ENCODE measurements at places on chromosomes 7 and 10. TPM values are rescaled to one million over a fixed set of nuclear protein-coding genes. Genes with fewer than 3 reads are reported as not detected.
A peak's percentile ranks its signal among the peaks of the same experiment; 100 is the strongest.

Gene ITIH5
- total RNA-seq = not detected

Gene RBM20
- total RNA-seq = not detected

Gene RBP4
- total RNA-seq = not detected

Gene ACHE
- 0.10 TPM for total RNA-seq

Gene ASAH2
- 4.0 TPM for total RNA-seq

Gene SFRP5
- total RNA-seq = not detected

Gene CALML3
- 4.7 TPM for total RNA-seq

Gene ARMC3
- not detected for total RNA-seq

Gene CBLL1
- total RNA-seq = 27.5 TPM

DNA sequence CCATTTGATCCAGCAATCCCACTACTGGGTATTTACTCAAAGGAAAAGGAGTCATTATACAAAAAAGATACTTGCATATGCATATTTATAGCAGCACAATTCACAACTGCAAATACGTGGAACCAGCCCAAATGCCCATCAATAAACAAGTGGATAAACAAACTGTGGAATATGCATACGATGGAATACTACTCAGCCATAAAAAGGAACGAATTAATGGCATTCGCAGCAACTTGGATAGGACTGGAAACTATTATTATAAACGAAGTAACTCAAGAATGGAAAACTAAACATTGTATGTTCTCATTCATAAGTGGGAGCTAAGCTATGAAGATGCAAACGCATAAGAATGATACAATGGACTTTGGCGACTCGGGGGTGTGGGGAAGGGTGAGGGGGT lies 108.6 kb downstream of the MICU1 start:
- no peak for DNase-seq

DNA sequence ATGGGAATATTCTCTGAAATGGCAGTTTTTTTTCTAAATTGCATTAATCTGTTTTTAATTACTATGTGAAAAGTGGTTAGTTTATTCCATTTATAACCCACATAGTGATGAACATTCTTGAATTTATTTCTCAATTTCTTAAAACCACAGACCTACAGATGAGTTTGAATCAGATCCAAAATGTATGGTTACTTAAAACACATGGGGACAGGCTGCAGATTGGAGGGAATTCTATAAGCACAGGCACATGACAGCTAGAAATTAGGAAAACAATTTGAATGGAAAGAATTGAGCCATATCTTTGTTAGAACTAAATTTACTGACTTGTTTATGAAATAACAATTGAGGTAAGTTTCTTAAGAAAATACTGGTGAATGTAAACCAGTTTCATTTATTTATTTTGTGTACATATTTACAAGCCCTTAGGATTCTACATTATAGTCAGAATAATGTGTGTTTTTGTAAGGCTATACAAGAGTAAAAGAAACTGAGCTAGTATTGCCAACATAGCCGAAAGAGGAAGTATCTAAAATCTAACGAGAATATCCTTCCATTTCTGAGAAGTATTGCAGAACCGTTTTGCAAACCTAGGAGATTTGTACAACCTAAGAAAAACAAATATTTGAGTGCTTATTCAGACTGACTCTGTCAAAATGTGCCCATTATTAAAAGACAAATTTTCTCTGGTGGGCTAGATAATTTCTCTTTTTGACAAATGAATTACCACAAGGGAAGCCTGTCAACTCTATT lies 434.3 kb upstream of the SEMA3D start:
- no peak for DNase-seq

GRCh38 chr7:815284-816216 lies 16.7 kb upstream of the SUN1 start:
- DNase-seq = no peak

GRCh38 chr7:94615666-94616065 lies 40.3 kb downstream of the SGCE start:
- DNase-seq = no peak

- peak; percentile 92 for DNase-seq
These were observed 8.0 kb upstream of the HSPB1 start for GRCh38 chr7:76294344-76295024.

DNA sequence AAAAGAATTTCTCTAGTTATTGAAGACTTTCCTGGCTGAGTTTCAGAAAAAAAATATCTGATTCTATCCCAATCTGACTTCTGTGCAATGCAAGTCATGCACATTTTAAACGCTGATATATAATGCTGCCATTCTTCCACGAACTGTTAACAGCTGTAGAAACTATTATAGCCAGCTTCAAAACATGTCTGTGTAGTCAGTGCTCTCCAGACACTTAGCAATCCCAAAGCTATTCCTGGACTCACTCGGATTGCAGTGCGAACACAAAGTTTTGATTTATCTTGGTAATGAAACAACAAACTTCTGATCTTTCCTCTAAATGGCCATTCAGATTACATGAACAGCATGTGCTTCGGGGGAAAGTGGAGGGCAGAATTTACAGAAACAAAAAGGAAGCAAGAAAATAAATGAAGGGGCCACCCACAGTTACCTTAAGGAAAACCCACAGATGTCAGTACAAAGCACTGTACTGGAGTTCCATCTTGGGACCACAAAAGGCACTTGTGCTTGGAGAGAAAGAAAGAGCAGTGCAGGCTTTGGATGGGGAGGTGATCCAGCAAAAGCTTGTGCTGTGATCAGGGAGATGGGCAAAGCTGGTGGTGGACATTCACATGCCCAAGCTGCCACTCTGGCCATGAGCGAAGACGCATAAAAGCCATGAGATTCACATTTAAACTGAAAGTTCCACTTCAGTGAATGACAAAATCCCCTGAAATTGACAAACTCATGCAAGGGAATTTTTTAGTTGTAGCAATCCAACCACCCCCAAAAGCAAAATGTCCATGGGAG lies 32.1 kb upstream of the ADO start:
- no peak for DNase-seq

DNA sequence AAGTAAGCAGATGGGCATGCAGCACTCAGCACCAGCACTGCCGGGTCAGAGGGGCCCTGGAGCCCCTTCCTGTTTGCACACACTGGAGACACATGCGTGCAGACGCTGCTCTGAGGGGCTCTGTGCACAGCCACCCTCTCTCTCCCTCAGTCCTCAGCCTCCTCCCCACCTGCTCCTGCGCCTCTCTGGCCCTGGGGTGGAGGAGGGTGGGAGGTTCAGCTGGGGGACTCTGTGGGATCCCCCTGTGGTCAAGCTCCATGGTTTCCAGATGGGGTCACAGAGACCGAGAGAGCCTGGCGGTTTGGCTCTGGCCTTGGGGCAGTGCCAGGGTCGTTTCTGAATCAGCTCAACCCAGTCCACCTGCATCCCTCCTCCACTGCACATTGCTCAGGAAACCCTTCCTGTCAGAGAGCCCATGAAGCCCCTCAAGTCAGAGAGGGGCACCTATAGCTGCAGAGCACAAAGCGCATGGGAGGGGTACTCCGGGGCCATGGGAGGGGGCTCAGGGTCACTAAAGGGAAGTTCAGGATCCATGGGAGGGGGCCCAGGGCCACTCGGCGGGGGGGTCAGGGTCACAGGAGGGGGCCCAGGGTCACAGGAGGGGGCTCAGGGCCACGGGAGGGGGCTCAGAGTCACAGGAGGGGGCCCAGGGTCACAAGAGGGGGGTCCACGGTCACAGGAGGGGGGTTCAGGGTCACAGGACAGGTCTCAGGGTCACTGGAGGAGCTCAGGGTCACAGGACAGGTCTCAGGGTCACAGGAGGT lies 161.7 kb downstream of the ADARB2 start:
- no peak for DNase-seq

- no peak for DNase-seq
These were observed 287.7 kb downstream of the IPMK start for GRCh38 chr10:57979956-57980355.

DNA sequence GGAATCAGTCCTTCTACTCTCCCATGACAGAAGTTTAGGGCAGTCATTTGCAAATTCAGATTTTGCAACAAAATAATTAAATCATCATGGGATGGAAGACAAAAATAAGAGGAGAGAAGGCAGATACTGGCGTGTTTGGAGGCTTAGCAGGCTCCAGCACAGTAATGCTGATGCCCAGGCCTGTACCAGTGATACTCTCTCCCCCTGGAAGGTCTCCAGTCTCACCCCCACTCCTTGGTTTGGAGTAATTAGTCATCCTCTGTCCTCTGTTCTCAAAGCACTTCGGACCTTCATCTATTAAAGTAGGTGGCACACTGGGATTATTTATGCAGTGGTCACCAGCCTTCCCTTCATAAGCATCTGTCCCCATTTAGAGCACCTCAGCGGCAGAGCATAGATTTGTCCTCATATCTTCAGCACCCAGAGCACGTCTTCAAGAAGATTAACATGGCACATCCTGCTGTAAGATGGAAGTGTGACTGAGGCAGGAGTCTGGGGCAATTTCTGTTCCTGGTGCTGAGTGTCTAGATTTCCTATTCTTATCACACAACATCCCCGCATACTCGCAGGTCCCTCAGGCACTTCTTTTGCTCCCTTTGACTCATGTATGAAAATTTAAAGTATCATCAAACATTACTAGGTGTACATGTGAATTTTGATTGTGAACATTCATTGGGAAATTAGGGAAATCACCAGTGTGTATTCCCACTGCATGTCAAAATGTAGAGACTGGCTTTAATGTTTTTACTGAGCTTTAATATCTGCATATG lies 31.3 kb upstream of the TRIL start:
- DNase-seq = no peak

DNA sequence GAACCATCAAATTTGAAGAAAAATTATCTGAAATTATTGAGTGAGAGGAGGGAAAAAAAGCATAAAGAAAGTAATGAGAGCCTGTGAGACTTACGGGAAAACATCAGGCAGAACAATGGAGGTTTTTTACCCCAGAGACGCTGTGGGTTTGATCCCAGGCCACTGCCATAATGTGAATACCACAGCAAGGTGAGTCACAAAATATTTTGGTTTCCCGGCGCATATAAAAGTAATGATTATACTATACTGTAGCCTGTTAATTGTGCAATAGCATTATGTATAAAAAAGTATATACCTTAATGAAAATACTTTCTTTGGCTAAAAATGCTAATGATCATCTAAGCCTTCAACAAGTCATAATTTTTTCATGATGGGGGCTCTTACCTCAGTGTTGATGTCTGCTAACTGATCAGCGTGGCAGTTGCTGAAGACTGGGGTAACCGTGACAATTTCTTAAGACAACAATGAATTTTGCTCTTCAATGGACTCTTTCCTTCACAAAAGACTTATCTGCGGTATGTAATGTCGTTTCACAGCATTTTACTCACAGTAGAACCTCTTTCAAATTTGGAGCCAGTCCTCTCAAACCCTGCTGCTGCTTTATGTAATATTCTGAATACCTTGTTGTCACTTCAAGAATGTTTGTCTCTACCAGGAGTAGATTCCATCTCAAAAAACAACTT lies 97.0 kb upstream of the FAM20C start:
- peak; percentile 41 for DNase-seq

DNA sequence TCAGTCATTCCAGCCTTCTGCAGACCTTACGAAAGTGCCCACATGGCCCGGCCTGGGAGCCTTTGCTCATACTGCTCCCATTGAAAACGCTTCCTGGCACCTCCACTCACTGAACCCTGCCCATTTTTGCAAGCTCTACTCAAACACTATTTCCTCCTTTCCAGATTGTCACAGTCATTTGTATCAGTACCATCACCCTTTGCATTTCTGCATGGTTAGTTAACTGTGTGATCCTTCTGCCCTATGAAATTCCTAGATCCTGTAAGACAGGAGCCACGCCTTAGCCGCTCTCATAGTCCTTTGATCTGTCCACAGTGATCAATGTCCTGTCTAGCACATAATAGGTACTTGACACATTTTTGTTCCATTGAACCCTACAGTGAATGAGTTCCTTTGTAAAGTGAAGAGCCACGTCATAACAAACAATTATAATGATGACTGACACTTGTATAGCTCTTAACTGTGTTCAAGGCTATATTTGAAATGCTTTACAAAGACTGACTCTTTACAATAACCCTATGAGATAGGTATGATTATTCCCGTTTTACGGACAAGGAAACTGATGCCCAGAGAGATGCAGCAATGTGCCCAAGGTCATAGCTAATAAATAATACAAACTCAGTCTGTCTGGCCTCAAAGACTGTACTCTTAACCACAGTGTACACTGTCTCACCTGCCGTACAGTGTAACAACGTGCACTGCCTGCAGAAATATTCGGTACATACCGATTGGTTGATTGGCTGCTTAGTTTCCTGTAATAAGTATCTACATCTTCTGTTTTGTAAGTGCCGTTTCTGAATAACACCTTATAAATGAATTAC lies 16.6 kb upstream of the ITIH2 start:
- DNase-seq = no peak

DNA sequence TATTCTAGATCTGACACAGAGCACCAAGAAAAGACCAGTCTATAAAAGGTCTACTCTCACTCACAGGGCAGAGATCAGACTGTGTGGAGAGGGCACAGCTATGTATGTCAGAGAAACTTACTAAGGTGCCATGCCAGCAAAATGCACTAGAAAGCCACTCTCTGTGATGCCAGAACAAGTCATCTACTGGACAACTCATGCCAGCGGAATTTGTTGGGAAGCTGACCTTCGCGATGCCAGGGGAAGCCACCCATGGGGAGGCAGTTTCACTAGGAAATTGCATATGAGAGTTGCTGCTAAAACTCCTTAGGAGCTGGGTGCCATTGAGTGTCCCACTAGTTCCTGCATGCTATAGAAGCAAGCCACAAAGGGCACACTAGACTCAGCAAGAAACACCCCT lies 58.5 kb downstream of the MICU1 start:
- DNase-seq = peak; percentile 59

DNA sequence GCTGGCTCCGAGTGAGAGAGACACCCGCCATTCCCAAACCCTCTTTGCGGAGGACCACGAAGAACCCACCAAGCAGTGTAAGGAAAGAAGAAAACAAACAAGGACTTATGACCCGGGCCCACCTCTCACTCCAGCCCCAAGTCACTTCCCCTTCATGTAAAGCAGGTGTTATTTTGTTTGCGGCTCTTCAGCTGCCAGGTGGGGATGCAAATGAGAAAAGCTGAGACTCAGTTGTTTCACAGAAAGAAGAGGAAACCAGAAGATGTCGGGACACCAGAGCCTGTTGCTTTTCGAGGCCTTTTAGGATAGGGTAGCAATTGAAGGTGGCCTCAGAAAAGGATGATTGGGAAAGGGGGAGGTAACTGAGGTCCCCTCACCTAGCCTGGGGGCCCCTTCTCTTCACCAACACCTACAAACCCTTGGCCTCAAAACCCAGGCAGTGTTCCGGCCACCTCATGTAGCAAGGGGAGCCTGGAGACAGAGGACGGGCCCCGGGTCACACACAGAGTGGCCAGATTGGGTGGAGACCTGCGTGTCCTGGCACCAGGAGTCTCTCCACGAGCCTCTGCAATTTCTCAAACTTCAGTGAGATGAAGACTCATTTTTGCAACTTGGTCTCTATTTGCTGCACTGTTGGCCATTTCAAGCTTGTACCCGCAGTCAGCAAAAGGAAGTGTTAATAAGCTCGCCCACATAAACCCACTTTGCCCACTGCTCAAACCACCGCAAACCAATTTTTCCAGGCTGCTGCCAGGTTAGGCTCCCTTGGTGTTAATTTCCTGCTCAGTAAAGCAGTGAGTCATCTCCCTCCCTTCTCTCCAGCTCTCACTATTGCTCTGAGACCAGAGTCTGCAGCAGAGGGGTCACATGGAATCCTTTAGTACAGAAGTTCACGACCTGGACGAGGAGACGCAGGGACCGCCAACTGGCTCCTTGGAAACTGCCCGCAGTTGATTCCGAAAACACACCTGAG lies 45.5 kb downstream of the AOC1 start:
- no peak for DNase-seq
